ENCODE measurements at places on chromosomes 3 and 15.

DNA sequence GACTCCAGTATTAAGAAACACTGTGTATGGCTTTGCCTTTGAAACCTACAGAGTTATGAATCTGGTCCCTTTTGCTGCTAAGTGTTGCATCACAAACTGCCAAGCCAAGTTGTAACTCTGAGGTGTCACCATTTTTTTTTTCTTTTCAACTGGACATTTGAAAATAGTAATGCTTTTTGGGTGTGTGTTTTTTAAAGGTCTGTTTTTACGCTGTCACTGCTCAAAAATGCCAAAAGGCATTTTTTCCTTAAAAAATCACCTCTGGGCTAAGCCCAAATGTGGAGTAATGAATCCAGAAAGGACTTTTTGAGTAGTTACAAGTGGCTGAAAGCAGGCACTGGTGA is 9.5 kb downstream of the SMAD3 start:
- peak; percentile 36 for DNase-seq

DNA sequence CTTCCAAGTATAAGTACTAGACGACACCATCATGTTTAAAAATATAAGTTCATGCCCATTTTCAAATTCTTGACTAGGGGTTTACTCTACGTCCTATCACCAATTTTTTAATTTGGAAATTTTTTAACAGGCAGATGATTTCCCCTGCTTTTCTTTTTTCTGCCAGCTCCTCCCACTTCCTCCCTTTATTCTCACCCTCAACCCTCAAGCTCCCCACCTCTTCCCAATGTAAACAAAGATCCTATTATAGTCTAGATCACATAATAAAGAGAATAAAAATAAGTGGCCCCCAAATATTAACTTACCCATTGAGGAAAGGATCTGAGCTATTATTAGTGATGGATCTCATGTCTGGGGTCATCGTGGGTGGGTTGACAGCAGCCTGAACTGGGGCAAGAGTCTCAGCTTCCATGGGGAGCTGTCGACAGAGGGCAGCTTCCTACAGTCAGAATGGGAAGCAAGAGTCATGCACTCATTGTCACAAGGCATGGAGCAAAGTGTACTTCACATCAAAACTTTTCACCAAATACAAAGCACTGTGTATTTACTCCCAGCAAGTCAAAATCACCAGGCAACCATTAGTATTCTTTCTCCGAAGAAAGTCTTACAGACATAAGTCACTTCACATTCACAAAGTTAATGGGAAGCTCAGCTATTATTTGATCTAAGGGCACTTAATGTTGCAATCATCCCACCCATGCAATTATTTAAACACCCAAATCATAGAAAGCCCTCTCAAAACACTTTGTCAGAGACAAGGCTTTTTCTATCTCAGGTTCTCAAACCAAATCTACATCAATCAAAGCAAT is 53.2 kb downstream of the TM4SF4 start:
- no peak for DNase-seq

DNA sequence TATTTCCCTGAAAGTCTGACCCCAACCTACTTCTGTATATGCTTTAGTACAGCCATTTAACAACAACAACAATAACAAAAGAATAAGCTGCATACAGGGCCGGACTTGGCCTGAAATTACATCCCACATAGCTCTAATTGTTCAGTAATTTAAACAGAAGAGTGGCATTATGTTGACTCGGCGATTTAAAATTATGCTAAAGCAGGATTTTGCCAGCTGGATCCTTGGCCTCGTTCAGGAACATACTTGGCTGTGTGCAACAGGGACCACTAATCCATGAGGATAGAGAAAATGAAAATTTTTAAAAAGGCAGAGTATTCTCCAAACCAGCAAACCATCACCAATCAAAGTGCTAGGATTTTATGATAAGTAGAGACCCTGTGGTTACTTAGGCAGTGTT is 433.1 kb upstream of the RBMS3 start:
- DNase-seq: no peak

DNA sequence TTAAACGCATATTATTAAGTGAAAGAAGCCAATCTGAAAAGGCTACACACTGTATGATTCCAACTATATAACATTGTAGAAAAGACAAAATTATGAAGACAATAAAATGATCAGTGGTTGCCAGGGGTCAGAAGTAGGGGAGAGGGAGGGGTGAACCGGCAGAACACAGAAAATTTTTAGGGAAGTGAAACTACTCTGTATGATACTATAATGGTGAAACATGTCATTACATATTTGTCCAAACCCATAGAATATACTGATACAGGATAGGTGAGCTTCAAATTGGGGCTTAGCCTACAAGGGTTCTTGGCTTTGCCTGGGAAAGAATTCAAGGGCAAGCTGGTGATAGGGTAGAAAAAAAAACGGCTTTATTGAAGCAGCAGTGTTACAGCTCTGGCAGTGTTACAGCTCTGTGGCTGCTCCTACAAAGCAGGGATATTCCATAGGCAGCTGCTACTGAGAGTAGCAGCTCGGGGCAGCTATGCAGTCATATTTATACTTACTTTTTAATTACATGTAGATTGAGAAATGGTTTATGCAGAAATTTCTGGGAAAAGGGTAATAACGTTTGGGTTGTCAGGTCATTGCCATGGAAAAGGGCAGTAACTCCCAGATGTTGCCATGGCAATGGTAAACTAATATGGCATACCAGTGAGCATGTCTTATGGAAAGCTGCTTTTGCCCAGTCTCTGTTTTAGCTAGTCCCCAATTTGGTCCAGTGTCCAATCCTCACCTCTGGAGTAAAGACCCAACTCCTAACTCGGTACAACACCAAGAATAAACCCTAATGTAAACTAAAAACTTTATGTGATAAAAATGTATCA is 125.1 kb upstream of the SLC25A36 start:
- no peak for DNase-seq

DNA sequence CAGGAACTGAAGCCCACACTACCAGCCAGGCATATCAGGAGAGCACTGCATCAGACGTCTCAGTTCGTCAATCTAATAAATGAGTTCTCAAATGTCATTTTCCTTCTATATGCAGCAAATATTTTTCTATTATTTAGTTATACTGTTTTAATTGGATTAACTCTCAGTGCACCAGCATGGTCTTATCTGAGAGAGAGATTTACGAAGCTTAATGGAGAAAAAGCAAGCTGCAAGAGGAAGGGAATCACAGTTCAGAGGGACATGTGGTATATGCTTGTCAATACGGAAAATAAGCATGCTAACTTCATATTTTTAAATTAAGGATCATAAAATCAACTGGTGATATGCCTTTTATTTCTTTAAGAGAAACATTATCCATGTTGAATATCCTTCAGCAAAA is 213.1 kb upstream of the NECTIN3 start:
- DNase-seq: no peak

DNA sequence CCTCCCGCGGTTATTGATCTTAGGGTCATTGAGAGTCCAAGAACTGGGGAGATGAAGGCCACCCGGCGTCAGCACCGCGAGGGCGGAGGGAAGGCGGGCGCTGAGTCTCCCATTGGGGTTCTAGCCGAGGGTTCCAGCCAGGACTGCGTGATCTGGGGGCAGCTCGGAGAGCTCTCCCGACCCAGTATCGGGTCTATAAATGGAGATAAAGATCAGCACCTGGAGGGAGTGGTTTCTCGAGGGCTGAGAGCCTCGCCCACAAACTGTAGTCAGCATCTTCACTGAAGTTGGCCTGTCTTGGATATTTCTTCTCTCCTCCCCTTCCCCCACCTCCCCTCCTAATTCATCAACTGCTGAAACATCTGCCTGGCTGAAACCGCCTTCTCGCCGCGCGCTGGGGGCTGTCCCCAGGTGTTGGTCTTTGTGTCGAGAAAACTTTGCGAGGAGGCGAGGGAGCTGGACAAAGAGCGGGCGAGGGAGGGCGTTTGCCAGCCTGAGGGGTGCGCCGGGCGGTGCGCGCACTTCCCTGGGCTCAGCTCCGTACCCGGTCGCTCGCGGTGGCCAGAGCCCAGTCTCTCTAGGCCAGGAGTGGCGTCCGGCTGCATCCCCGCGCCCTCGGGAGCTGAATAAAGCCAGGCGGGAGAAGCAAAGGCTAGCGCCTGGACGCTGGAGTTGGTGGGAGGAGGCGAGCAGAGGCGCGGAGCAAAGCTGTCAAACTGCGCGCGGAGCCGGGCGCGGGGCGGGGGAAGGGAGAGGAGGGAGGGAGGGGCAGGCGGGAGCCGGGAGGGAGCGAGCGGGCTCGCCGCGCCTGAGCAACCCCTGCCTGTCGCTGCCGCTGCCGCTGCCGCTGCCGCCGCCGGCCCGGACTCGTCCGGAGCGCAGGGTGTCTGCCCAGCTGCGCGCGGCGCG is at the start of gene ST8SIA2:
ST8SIA2 (plus strand) TSS at position 811 of the 909 bp plus-strand sequence. CDS start 184 bp downstream, outside the sequence.
- peak; percentile 66 for DNase-seq

- peak; percentile 28 for DNase-seq
Measured at GRCh38 chr3:112333002-112333380, at the start of gene CD200. Gene CD200, plus strand, starts transcription at chr3:112333156. Its CDS starts 57 bp downstream, at chr3:112333213.

GRCh38 chr15:55239440-55240124 is 42.8 kb upstream of the RSL24D1 start:
- no peak for DNase-seq

- no peak for DNase-seq
Measured at GRCh38 chr3:14352002-14352627, 50.3 kb upstream of the SLC6A6 start.

DNA sequence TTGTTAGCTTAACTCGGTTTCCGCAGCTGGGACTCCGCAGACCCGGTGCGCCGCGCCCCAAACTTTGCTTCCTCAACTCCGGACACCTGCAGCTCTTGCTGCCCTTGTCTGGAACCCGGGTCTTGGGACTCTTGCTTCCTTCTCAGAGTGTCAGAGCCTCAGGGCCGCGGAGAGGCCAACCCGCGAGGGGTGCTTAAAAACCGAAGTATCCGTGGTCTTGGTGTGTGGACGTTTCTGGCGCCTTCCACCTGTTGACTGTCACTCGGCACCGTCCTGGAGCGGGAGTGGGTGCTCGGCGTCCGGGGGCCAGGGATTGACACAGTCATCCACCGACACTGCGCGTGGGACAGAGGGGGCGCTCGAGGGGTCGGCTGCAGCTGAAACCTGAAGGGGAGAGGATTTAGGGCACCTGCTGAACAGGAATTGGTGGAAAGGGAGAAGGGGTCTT is 386 bp downstream of the SQOR start:
- DNase-seq: peak; percentile 29

GRCh38 chr15:99909592-99910295 is 176.5 kb upstream of the LYSMD4 start:
- DNase-seq: peak; percentile 43

GRCh38 chr3:144665567-144666053 is 694.0 kb downstream of the DIPK2A start:
- DNase-seq: no peak

- no peak for DNase-seq
Measured at GRCh38 chr3:138875096-138875753, 40.5 kb upstream of the PIK3CB start.

- DNase-seq: no peak
Measured at GRCh38 chr3:65988411-65989180, 50.1 kb downstream of the MAGI1 start.

DNA sequence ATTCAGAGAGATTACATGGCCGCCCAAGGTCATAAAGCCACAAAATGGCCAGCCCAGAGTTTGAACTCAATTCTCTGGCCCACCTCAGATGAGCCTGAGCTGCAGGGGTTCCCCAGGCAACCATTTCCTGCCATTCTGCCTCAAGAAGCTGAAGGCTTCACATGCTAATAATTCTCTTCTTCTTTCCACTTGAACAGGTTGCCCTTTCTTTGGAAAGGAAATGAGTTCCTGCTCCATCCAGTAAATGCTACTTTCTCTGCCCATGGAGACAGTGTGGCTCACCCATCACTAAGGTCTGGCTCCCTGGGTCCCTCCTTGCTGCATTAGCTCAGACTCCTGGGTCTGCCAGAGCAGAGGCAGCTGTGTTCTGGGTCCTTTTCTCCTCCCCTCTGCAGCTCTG is 48.2 kb downstream of the TRIM42 start:
- no peak for DNase-seq

- DNase-seq: peak; percentile 71
Measured at GRCh38 chr15:88681610-88682221, 42.9 kb downstream of the ISG20 start.

DNA sequence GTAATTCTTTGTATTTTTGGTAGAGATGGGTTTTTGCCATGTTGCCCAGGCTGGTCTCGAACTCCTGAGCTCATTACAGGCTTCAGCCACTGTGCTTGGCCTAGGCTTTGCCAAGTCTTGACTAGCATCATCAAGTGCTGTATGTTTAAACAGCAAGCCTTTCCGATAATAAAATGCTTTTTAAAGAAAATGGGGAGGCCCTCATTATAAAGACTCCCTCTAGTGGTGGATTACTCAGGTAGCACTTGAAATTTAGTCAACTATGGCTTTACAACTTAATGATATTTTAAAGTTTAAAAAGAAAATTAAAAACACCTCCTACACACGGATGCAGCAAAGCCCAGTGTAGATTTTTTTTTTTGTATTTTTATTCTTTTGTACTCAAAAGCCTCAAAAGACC is 213.6 kb downstream of the GAP43 start:
- peak; percentile 24 for DNase-seq

DNA sequence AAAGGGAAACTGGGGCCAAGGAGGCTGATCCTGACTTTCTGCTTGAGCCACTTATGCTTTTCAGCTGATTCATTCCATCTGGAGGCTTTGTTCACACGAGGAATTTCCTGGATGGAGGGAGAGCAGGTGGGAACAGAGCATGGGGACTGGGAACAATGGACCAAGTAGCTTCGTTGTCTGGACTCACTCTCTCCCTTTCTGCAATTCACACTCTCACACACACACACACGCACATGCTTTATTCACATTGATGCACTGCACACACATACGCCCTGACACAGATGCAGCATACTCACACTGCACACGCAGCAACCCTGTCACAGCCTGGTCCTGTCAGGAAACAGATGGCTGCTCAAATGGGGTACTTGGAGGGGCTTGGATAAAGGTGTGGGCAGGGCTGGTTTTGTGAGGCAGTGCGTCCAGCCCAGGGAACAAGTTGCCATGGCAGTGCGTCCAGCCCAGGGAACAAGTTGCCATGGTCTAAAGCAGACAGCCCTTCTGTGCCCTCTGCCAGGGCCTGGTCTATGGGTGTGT is 19.8 kb upstream of the CHCHD6 start:
- peak; percentile 64 for DNase-seq

DNA sequence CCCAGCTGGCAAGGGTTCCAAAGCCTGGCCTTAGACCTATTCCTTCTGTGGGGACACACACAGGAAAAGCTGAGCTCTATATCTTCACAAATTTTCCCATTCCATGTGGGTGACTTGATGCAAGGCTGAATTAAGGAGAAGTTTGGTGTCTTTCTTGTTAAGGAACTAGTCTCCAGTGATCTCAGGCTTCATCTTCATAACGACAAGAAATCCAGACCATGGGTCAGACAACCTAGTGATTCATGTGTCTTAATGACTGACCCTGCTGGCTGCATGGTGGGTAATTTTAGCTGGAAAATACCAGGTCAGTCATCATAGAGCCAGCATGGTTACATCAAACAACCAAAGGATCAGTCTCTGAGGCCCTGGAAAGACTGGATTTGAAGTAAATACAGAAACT is 112.7 kb upstream of the SLC4A7 start:
- DNase-seq: peak; percentile 48

DNA sequence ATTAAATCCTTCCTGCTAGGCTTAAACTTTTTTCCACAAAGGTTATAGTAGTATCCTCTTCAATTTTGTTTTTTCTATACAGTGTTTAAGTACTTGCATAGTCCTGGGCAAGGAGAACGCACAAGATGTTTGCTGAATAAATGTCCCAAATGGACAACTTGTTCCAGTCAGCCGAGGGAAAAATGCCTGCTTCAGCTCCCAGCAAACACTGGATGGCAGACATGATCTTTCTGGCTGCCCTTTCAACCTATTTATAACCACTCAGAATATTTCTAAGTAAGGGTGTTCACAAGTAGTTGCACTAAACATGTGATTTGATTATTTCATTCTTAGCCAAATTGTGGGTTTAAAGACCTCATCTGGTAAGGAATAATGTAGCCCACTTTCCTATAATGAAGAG is 29.8 kb downstream of the GNB4 start:
- DNase-seq: peak; percentile 51

- DNase-seq: no peak
Measured at GRCh38 chr3:46862369-46863025, 747 bp downstream of the MYL3 start.

All from AG20443 (cell line).